ENCODE measurements at places on chromosomes 1 and 21. TPM values are rescaled to one million over a fixed set of nuclear protein-coding genes. Genes with fewer than 3 reads are reported as not detected.

DNA sequence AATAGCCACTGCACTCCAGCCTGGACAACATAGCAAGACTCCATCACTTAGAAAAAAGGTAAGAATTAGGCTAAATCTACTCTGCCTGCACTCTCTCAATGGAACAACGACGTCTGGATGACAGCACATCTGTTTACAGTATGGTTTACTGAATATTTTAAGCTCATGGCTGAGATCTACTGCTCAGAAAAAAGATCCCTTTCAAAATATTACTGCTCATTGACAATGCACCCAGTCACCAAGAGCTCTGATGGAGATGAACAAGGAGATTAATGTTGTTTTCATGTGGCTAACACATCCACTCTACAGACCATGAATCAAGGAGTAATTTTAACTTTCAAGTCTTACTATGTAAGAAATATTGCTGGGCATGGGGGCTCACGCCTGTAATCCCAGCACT lies 58.0 kb downstream of the SLC27A3 start:
- no peak for DNase-seq

DNA sequence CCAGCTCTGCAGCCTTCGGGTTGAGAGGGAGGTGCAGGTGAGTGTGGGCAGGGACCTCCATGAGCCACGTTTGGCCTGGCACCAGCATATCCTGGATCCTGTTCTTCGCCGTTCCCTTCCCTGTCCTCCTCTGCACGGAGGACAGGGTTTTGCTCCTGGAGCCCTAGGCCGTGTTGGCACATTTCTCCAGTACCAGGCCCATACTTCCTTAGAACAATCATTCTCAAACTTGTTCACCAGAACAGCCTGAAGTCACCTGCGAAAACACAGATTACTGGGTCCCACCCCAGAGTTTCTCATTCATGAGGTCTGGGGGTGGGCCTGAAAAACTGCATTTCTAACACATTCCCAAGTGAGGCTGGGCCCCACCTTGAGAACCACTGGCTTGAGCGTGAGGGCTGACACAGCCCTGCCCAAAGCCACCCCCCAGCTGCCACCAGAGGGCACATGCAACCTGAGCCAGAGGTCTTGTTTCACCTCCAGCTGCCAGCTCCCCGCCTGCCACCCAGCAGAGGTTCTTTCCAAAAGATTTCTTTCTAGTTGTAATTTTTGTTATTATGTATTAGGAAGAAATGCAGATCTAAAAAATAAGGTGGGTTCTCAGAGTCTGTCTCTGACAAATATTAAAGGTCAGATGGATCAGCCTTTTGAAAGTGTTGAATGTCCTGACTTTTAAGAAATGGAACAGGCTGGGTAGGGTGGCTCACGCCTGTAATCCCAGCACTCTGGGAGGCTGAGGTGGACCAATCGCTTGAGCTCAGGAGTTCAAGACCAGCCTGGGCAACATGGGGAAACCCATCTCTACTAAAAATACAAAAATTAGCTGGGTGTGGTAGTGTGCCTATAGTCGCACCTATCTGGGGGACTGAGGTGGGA lies 39.6 kb upstream of the LDLRAP1 start:
- DNase-seq: peak; percentile 50

DNA sequence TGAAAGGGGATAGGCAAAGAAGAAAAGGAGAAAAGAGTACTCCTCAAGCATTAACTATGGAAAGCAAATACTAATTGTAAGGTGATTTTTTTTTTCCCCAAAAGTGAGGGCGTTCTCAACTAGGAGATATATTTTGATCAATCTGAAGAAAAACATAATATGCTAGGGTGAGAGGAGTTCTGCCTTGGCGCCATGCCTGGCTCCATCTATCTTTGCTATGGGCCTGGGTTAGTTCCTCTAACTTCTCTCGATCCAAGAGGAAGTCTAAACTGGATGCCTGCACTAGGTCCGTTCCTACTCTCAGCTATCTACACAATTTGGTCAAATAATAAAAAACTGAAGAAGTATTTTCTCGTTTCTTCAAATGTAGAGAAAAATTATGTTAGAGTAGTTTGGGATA lies 20.5 kb downstream of the CNN3 start:
- DNase-seq: no peak

DNA sequence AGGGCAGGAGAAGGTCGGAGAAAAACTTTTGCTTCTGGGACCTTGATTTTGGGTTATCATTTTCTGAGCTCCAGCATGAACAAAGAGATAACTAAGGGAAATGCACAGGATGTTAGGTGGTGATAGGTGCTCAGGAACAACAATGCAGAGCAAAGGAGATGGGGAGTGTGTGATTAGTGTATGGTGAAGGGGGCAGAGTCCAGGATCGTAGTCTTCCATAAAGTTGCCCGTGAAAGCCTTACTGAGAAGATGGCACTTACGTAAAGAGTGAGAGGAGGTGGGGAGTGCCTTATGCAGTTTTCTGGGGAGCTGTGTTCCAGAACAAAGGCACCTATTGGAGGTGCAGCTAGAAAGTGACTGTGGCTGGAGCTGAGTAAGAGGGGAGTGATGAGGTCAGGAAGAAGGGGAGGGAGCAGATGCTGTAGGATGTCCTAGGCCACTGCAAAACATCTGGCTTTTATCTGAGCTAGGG lies 11.6 kb downstream of the KCNK1 start:
- no peak for DNase-seq

- no peak for DNase-seq
These were observed 21.8 kb downstream of the TENT5C start for GRCh38 chr1:117627546-117628130.

- DNase-seq: peak; percentile 63
These were observed 623.2 kb downstream of the LMO4 start for GRCh38 chr1:87951852-87952251.

GRCh38 chr1:150874455-150875196 lies 1.8 kb downstream of the ARNT start:
- no peak for DNase-seq

DNA sequence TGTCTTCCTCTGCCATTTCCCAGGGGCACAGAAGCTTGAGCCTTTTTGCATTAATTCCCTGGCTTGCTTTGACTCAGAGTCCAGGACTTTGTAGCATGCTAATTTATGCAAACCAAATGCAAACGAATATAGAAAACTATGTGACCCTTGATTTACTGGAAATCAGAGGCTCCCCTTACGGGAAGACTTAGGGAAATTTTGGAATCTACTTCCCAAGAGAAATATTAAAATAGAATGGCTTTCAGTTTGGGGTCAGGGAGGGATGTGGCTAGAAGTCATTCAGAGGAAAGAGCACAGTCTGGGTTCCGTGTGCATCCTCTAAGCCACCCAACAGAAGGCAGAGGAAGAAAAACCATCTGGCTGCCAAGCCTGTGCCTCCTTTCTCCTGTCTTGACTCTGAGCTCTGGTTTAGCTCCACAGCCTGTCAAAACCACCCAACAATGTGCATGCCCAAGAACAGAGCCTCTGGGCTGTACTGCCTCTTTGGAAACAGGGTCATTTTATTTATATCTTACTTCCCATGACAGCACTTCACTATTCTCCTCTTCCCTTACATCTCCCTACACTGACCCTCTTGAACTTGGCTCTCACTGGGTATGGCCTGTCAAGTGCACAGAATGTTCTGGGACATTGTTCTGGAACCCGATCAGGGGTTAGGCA lies 30.1 kb downstream of the ATF3 start:
- DNase-seq: peak; percentile 84

DNA sequence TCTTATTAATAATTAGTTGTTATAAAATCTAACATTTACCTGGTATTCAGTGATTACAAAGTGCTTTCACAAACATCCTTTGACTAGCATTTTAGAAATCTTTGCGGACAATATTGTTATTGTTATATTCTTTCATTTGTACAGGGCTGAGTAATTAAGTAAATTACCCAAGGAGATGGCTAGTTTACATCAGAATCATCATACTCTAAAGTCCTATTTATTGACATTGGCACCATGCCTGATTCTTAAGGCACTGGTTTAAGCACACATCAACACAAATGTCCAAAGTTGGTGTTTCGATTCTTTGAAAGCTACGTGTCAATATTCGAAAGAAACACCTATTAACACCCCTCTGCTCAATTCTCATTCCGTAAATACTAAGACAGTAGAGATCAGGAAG lies 424.6 kb upstream of the CHRM3 start:
- no peak for DNase-seq

DNA sequence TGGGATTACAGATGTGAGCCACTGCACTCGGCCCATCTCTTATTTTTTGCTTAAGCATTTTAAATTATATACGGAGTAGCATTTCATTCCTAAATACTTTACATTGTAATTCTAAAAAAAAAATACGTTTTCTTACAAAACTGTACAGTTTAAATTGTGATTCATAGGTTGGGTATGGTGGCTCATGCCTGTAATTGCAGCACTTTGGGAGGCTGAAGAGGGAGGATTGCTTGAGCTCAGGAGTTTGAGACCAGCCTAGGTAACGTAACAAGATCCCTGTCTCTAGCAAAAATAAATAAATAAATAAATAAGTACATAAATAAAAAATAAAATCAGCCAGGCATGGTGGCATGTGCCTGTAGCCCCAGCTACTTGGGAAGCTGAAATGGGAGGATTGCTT lies 24.6 kb downstream of the TBCE start:
- DNase-seq: no peak

GRCh38 chr21:14613486-14614224 lies 67.5 kb upstream of the SAMSN1 start:
- DNase-seq: no peak

DNA sequence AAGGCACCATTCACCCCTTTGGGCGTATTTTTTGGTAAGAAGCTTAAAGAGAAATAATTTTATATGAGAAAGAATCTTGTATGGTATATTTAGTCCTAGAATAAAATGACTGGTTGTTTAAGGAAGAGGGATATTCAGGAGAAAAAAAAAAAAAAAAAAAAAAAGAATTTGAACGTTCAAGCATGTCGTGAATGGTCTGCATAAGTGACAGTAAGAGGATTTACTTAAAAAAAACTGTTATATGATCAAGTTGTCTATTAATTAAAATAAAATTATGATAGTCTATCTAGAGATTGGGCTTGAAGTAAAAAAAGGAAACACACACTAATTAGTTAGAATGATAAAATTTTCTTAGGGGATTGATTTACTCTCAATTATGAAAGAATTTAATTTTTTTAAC lies 11.7 kb upstream of the OR14I1 start:
- DNase-seq: no peak

DNA sequence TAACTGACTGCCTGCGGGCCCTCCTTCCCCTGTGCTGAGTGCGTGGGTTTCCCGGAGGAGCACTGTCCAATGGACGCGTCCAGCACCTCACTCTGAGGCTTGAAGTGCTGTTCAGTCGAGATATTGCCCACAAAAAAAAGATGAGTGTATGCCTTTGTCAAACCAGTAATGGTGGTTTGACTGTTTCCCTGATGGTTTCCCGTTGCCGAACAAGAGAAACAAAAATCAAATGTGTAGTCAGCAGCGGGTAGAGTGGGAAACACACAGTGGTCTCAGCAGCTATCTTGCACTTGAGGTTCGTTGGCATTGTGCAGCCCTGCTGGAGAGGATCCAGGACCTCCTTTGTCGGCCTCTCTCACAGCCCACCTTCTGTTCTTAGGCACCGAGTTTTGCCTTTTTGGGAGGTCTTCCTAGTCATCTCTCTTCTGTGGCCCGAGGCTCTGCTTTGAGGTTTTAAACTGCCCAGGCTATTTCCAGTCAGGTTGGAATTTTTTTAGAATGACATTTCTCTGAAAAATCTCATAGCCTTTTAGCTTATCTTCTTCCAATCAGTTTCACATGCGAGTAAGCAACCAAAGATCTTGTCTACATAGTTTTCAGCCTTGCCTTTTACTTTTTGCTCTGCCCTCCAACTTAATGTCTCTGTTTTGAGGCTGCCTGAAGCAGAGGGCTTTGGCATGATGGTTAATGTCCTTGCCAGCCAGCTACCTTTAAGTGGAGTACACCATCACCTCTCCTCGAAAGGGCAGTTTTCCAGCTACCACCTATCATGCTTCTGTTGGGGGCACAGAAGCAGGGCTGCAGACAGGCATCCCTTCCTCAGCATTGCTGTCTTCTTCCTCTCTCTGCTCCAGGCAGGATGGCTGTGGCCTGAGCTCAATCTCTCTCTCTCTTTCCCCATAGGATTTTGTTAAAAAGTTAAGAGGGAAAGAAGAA lies 132.3 kb downstream of the URB2 start:
- no peak for DNase-seq

DNA sequence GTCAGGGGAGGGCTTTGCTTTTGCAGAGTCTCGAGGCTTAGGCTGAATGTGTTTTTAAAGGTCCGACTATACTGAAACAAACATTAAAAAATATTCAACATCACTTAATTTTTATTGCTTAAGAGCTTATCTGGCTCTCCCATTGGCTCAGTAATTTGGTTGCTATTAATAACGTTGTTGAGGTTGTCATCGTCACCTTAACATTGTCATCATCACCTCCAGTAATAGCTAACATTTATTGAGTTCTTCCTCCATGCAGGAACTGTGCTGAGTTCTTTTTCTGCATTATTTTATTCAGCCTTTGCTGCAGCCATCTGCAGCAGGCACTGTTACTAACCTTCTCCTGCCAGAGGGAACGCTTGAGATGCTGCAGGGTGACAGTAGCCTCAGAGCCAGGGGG lies 40.1 kb downstream of the ADARB1 start:
- no peak for DNase-seq

DNA sequence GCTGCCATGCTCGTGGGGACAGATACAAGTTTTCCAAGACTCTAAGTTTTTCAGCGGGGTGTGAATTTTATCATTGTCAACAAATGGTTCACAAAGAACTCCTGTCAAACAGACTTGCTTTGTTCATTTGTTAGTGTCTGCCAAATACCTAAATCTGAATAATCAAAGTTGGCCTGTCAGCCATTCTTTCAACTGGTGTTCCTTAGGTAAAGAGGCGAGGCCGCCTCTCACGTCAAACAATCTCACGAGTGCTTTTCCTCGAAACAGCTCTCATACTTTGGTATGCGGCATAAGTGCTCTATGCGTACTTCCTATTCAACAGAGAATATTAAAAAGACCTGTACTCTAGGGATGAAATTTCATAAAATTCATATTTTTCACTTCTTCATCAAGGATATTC lies 51.4 kb upstream of the KANK4 start:
- no peak for DNase-seq

DNA sequence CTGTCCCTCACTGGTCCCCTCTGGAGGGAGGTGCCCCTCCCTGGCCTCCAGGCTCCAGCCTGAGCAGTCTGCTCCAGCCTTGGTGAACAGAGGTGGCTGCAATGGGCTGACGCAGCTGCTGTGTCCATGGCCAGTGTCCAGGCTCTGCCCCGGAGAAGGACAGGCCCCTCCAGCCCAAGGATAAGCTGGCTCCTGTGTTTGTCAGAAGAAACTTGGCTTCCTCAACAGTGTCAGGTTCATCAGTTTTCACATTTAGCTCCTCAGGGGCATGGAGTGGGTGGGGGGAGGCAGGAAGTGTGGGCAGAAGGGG lies 402.8 kb downstream of the MATN1 start:
- DNase-seq: no peak

FH gene
- polyA plus RNA-seq: 125 TPM

HTR6 gene
- polyA plus RNA-seq: 0.15 TPM

RPL22 gene
- polyA plus RNA-seq: 443 TPM

BSND gene
- not detected for polyA plus RNA-seq

SFN gene
- polyA plus RNA-seq: 209 TPM

C8B gene
- polyA plus RNA-seq: not detected

ELF3 gene
- polyA plus RNA-seq: 560 TPM

PERM1 gene
- not detected for polyA plus RNA-seq

Measured in sigmoid colon (tissue), 7 donors.